ENCODE measurements at places on chromosomes 4 and X. TPM values are rescaled to one million over a fixed set of nuclear protein-coding genes. Genes with fewer than 3 reads are reported as not detected.

TLR8 gene
- total RNA-seq: not detected

DNA sequence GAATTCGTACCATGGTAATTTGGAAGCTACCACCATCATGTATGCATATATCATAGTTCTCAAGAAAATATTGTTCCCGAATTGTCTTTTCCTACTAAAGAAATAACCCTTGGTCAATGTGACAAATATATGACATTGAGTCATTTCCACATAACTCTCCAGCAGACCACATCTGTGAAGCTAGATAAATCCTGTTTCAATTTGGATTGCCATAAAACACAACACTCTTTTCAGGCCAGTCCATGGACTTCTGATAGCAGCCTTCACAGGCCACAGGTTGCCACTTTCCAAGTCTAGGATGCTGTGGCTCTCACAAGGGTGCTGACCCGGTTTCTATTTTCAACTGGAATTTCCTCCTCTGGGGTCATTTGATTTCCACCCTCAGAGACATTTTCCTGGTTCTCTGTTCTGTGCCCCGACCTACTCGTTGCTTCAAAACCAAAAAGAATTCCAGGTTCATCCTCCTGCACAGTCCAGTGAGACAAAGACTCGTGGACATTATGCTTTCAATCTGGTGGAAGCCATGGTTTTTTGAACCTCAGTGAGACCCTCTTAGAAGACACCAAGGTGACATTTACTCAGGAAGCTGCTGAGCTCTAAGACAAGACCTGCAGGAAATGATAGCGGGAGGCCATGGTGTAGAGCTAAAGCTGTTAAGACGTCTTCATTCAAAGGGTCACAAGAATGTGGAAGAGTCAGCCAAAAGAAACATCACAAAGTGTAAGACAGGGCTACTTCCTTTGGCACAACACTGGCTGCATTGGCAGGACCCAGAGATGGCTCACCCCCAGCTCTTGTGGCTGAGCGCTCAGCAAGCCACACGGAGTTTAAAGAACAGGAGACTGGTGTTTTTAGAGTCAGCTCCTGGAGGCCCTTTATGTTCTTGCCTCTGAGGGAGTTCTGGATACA lies 119.8 kb downstream of the AMELX start:
- no peak for DNase-seq

DNA sequence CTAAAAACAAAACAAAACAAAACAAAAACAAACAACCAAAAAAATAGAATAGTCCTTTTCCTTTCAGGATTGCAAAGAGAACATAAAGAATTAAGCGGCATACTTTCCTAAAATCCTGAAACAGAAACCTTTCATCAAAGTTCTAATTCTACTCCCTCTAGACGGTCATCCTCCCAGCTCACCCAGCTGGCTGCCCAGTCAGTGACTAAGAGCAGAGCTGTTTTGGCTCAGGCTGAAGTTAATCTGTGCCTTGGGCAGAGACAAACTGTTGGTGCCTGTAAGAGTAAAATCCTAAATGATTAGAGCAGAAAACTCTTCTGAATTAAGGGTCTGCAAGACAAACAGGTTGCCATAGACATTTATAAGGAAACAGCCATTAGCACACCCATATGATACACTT lies 17.6 kb upstream of the WAS start:
- no peak for DNase-seq

GRCh38 chrX:119272882-119273419 lies 36.9 kb downstream of the PGRMC1 start:
- no peak for DNase-seq

DNA sequence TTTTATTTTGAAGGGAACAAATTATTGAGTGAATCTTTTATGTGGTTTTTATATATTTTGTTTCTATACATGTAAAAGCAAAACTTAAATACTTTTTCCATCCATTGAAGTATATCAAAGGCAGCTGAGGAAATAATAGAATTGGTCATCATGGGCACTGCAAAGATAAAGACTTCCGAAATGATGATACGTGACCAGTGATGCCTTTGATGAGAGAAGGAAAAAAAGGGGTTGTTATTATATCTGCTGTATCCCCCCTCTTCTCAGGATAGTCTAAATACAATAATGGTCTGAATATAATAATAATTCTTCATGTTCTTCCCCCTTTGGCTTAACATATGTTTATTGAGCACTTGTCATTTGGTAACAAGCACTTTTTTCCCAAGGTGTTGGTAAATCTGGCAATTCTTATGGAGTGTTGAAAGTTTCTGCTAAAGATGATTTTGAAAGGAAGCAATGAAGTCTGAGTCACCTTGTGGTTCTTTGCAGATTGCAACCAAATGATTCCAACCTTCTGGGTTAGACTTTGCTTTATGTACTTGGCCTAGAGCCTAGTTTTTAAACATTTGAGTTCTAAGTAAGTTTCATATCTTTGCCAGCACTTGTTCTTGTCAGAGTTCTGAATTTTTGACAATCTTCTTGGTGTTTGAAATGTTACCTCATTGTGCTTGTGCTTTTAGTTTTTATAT lies 60.8 kb downstream of the USP9X start:
- DNase-seq: no peak

GRCh38 chr4:107862658-107863057 lies 37.9 kb downstream of the SGMS2 start:
- no peak for DNase-seq

DNA sequence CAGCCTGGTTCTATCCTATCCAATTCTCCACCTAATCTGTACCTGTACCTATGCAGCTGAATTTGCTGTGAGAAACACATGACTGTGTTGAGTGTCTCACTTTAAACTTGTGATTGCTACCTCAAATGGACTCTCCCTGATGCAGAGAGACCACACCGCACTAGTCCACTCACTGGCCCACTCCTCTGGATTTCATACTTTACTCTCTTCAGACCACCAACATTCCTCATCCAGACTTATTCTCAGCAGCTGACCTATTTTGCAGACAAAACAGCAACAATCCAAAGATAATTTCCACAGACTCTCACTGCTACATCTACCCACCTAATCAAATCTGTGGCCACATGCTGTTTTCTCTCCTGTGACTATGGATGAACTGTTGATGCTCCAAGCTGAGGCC lies 45.2 kb downstream of the ACSL4 start:
- DNase-seq: no peak

LRRC66 gene
- total RNA-seq: not detected

DNA sequence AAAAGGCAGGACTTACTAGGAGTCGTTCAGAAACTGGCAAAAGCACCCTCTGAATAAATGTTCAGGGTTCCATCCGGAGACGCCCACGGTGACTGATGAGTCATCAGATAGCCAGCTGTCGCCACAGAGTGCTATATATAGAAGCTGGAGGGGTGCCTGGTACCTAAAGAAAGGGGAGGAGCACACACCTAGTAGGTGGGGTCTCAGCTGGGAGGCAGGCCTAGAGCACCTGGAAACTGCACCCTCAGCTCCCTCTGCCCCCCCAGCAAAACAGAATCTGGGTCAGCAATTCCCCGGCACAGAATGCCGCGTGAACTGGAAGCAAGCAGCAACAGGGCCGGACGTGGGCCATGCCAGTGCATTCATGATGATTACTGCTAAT lies 242.0 kb downstream of the BCOR start:
- DNase-seq: peak; percentile 21

- DNase-seq: no peak
Observed at GRCh38 chrX:74259885-74260491, 44.0 kb upstream of the ZCCHC13 start.

GRCh38 chrX:17062065-17062464 lies 115.6 kb downstream of the REPS2 start:
- no peak for DNase-seq

Measured in G401 (cell line).